Chondrocyte (in vitro differentiated cells): ENCODE measurements at places on chromosomes 2 and 18. TPM values are rescaled to one million over a fixed set of nuclear protein-coding genes. Genes with fewer than 3 reads are reported as not detected.

The HOXD11 gene
- not detected in 3 replicates for total RNA-seq

The SERPINB5 gene
- total RNA-seq: 0.24 TPM in 1 of 3 replicates, not detected in the others

The TBR1 gene
- not detected in 3 replicates for total RNA-seq

The DTNA gene
- total RNA-seq: 3.7 to 5.8 TPM (median 3.7 TPM) in 3 replicates

The LINC00305 gene
- total RNA-seq: not detected in 3 replicates

The PTMA gene
- total RNA-seq: 391 to 435 TPM (median 409 TPM) in 3 replicates

The SERPINB11 gene
- not detected in 3 replicates for total RNA-seq

The RAPGEF4 gene
- total RNA-seq: 0.54 to 2.3 TPM (median 0.57 TPM) in 3 replicates

DNA sequence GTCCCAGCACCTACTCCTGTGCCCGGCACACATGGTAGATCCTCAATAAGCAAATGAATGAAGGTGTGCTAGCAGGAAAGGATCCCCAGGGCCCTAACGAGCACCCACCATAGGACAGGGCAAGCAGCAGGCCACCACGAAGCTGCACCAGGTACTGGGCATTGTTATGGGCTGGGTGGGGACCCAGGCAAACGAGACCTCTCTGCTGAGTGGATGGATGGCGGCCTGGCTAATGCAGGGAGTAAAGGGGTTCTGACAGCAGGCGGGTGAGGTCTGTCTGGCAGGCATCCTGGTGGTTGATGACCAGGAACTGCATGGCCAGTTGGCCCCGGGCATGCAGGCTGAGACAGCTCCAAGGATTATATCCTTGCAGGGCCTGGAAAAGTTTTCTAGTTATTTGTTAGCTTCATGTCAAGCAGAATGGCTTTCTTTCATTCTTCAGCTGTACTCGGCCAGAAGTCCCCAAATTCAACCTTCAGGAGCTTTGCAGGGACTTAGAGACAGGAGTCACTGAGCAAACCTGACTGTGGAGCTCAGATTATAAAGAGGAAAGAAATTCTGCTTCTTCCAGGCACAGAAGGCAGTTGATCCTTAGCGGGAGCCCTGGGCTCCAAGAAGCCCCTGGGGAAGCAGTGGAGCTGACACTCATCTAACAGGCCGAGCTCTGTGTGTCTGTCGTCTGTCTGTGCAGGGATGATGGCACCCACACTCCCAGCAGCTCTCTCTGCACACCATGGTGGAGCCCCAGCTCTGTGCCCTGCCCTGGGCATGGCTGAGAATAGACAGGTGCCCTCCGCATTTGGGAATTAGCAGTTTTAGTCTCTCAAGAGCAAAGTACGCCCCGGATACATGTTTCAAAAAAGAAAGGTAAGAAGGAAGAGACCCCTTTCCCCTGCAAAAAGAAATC is 51.2 kb downstream of the SDC1 start:
- H3K4me1 ChIP-seq: no peaks in the 10 kb centered on the region
- peak; percentile 86 for DNase-seq
- no peak overlapping the region for H3K27ac ChIP-seq
- no peak overlapping the region for H3K4me3 ChIP-seq
- no peaks in the 10 kb centered on the region for H3K27me3 ChIP-seq

DNA sequence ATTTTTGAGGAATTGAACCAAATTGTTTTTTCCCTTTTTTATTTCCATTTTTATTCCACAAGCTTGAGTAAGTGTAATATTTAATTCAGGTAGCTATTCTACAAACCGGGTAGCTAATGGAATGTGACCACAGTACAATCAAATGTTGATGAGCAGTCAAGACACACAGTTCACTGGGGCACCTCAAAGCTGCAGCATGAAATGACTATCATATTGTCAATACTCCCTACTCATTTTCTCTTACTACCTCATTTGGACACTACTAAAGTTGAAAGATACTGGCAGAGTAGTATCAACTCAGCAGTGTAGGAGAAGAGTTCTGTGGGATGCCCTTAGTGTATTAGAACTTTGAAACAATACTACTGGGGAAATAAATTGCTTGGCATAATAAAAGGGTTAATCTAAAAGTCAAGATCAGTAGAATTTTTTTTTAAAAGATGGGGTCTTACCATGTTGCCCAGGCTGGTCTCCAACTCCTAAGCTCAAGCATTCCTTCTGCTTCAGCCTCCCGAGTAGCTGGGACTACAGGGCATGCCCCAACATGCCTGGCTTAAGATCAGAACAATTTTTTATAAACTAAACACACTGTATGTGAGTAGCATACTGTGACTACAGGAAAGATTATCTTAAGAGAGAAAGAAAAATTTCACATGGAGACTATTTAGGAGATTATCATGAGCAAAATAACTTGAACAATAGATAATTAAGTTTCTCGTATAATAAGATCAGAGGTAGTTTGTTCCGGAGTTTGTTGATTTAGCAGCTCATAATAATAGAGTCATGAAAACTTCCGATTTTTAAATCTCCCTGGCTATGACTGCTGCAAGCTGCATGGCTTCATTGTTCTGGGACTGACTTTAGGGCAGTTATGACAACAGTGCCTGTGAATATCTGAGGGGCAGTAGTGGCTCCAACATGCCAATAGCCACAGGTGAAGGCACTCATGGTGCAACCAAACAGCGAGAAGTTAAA is 43.7 kb downstream of the MYO3B start:
- no peak for DNase-seq
- H3K27ac ChIP-seq: peak overlapping the region; percentile 70
- H3K4me1 ChIP-seq: peaks cover 17% of the 10 kb centered on the region

- H3K27ac ChIP-seq: peak overlapping the region; percentile 81
- H3K36me3 ChIP-seq: no peaks in the 10 kb centered on the region
- peaks cover 2% of the 10 kb centered on the region for H3K27me3 ChIP-seq
- DNase-seq: no peak
Measured at GRCh38 chr18:59910967-59911366, 11.2 kb downstream of the PMAIP1 start.

DNA sequence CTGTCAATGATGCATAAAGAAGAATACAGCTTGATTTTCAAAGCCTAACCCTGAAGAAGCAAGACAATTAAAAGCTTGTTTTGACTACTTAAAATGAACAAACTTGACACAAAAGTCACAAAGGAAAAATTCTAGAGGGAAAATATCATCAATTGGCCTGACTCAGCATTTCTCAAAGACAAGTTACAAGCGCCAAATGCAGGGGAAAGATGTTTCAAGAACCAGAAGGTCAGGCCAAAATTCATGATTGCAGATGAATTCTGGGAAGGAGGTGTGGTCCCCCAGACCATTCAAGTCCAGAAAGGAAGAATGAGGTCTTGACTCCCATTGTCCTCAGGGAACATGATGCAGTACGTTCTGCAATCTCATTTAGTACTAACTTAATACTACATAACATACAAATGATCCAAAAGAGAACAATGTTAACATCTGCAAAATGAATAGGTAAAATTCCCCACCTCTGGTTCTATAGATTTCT is 64.5 kb downstream of the FAM210A start:
- no peaks in the 10 kb centered on the region for H3K27me3 ChIP-seq
- no peak overlapping the region for H3K27ac ChIP-seq
- H3K36me3 ChIP-seq: no peaks in the 10 kb centered on the region
- peaks cover 43% of the 10 kb centered on the region for H3K4me1 ChIP-seq
- no peak for DNase-seq
- H3K4me3 ChIP-seq: no peak overlapping the region

GRCh38 chr2:101446869-101447268 is 28.0 kb downstream of the RFX8 start:
- no peak overlapping the region for H3K27ac ChIP-seq
- H3K36me3 ChIP-seq: peaks cover 1% of the 10 kb centered on the region
- no peak overlapping the region for H3K4me3 ChIP-seq
- DNase-seq: no peak

GRCh38 chr2:211368467-211368866 is 812.1 kb downstream of the CPS1 start:
- H3K4me1 ChIP-seq: no peaks in the 10 kb centered on the region
- H3K27me3 ChIP-seq: peaks cover 3% of the 10 kb centered on the region
- H3K4me3 ChIP-seq: no peak overlapping the region
- peaks cover 1% of the 10 kb centered on the region for H3K36me3 ChIP-seq
- no peak overlapping the region for H3K27ac ChIP-seq

- H3K27me3 ChIP-seq: no peaks in the 10 kb centered on the region
- DNase-seq: no peak
- H3K4me3 ChIP-seq: no peak overlapping the region
- H3K4me1 ChIP-seq: peaks cover 7% of the 10 kb centered on the region
Measured at GRCh38 chr2:238450440-238450861, 23.7 kb downstream of the ASB1 start.

GRCh38 chr2:237260039-237260620 is 153.8 kb downstream of the COL6A3 start:
- H3K27ac ChIP-seq: peak overlapping the region; percentile 65
- no peak overlapping the region for H3K4me3 ChIP-seq
- DNase-seq: no peak
- no peaks in the 10 kb centered on the region for H3K36me3 ChIP-seq
- peaks cover 87% of the 10 kb centered on the region for H3K4me1 ChIP-seq
- no peaks in the 10 kb centered on the region for H3K27me3 ChIP-seq

- no peak overlapping the region for H3K27ac ChIP-seq
- no peaks in the 10 kb centered on the region for H3K36me3 ChIP-seq
- DNase-seq: no peak
- H3K4me1 ChIP-seq: no peaks in the 10 kb centered on the region
- no peak overlapping the region for H3K4me3 ChIP-seq
- H3K27me3 ChIP-seq: peaks cover 5% of the 10 kb centered on the region
Measured at GRCh38 chr18:29664278-29665036, 1378.1 kb downstream of the DSC3 start.

DNA sequence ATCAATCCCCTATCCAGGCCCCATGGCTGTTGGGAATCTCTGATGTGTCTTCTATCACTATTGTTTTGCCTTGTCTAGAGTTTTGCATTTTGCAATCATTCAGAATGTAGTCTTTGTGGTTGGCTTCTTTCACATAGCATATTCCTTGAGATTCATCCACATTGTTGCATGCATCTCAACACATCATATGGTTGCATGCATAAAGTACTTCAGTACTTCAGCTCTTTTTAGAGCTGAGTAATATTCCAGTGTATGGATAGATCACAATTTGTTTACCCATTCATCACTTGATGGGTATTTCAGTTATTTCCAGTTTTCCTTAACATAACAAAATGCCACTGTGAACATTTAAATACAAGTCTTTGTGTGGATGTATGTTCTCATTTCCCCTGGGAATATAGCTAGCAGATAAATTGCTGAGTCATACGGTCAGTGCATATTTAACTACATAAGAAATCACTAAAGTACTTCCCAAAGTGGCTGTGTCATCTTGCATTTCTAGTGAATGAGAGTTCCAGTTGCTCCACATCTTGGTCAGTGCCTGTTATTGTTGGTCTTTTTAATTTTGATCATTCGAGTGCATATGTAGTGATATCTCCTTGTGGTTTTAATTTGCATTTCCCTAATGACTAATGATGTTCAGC is 138.8 kb downstream of the BCL11A start:
- no peaks in the 10 kb centered on the region for H3K36me3 ChIP-seq
- DNase-seq: no peak
- H3K4me1 ChIP-seq: peaks cover 6% of the 10 kb centered on the region

DNA sequence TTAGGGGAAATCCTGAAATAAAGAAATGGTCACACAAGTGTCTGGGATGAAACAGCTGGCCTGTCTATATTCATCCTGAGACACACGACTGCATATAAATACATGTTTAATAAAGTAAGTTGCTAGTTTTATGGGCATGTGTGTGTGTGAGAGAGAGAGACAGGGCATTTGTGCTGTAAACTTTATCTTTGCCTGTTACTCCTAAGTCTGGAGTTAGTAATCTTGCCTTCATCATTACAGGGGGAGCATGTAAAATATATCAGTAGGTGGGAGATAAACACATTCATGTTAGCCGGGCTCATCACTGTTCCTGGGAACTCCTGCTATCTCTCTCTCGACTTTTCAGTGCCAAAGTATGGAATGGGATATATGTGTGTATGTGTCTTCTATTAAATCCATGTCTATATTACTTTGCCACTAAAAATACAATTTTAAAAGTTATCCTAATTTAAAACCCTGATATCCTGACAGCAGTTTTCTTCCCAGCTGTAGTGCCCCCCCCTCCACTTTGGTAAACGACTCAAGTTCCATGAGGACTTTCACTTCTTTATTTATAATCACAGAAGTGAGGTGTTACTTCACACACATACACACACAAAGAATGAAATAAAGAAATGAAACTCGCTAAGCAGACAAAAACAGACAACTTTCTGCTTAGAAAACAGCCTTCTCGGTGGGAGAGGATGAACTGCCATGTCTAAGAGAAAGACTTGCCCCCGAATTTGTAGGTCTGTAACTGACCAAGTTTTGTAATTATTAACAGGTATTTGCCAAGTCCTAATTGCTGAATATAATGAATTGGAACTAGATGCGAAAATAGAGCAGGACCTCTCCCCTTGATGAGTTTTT is 947 bp downstream of the ZEB2 start:
- peaks cover 4% of the 10 kb centered on the region for H3K36me3 ChIP-seq
- no peak overlapping the region for H3K4me3 ChIP-seq
- no peaks in the 10 kb centered on the region for H3K27me3 ChIP-seq

GRCh38 chr2:215772003-215772402 is 241.3 kb downstream of the MREG start:
- H3K27ac ChIP-seq: peak overlapping the region; percentile 91
- no peaks in the 10 kb centered on the region for H3K27me3 ChIP-seq
- no peak overlapping the region for H3K4me3 ChIP-seq
- H3K36me3 ChIP-seq: peaks cover 4% of the 10 kb centered on the region
- no peak for DNase-seq

DNA sequence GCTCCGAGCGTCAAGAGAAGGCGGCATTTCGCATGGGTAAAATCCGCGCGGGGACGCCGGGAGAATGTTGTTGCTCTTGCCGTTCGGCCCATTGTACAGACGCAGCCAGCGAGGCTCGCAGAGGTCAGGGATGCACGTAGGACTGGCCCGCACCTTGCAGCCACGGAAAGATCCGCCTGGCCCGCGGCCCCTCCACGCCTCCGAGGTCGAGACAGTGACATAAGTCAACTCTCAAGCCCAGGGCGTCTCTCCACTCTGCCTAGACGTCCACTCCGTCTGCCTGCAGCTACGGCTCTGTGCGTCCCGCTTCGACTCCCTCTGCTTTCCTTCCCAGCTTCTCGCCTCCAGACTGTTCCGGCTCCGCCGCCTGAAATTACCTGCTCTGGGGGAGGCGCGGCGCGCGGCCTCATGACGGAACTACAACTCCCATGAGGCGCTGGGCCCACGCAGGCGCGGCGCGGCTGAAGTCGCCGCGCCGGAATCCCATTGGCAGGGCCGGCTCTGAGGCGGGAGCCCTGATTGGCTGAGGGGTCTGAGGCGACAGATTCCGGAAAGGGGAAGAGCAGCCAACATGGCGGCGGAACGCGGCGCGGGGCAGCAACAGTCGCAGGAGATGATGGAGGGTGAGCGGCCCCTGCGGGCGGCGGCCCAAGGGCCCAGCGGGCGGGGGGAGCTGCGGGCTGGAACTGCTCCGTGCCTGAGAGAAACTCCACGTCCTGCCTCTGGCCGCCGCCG is at the start of gene PPP1R7:
Gene PPP1R7, plus strand, starts transcription at position 543 of the 735 bp plus-strand sequence. Its CDS starts 29 bp downstream, at position 572.
- DNase-seq: peak; percentile 82
- H3K27me3 ChIP-seq: no peaks in the 10 kb centered on the region
- peaks cover 30% of the 10 kb centered on the region for H3K4me1 ChIP-seq
- H3K4me3 ChIP-seq: peak within 1 kb of the TSS; percentile 92
- peak within 1 kb of the TSS; percentile 95 for H3K27ac ChIP-seq

GRCh38 chr2:166314022-166314759 is 61.6 kb downstream of the SCN9A start:
- no peaks in the 10 kb centered on the region for H3K27me3 ChIP-seq
- H3K4me1 ChIP-seq: peaks cover 22% of the 10 kb centered on the region
- no peaks in the 10 kb centered on the region for H3K36me3 ChIP-seq
- DNase-seq: no peak
- peak overlapping the region; percentile 81 for H3K27ac ChIP-seq

- no peaks in the 10 kb centered on the region for H3K27me3 ChIP-seq
- DNase-seq: no peak
- peaks cover 43% of the 10 kb centered on the region for H3K4me1 ChIP-seq
- peaks cover 4% of the 10 kb centered on the region for H3K36me3 ChIP-seq
- peak overlapping the region; percentile 89 for H3K4me3 ChIP-seq
Measured at GRCh38 chr2:197516393-197516761, 511 bp downstream of the MOB4 start.
